ENCODE measurements at places on chromosomes 7 and 10.

DNA sequence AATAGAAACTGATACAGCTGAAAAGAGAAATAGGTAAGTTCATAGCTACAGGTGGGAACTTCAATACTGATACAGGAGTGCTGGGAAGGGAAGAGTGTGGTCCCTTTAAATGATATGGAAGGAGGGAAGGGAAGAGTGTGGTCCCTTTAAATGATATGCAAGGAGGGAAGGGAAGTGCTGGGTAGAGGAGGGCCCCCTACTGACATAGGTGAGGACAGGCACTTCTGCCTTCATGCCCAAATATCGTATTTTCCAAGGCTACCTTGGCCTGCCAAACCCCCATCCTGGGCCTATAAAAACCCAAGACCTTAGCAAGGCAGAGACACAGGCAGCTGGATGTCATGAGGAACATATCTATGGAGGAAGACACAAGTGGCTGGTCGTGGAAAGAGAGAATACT is 92.3 kb downstream of the MAGI2 start:
- DNase-seq = no peak

DNA sequence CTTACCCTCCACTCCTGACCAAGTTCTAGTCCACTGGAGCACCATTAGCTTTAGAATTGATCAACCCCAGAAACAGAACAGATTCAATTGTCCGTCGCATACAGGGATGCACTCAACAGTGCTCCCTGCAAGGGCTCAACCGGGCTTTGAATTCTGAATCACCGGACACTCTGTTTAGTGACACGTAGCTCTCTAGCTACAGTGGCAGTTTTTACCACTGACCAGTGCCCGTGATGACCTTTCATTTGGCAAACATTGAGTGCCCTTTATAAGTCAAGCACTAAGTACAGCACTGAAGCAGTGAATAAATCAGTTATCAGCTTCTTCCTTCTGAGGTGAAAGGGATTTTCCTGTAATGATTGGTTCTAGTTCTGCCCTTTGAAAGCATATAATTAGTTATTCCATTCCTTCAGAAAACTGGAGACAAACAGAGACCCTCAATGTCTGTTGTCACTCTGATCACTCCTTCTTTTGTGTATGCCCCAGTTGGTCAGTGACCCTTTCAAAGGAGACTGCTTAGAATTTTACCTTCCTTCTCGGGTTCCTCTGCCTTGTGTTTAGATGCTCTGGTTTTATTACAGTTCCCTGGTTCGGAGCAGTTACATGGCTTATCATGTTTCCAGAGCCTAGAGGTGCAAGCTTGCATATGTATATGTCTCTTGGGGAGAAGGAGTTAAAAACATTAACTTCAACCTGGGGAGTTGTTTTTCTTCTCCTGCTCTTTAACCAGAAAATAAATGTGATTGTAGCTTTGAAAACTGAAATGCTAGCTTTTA is 68.9 kb downstream of the ZNF365 start:
- no peak for DNase-seq

- no peak for DNase-seq
Observed at GRCh38 chr7:506391-506831, 13.2 kb downstream of the PDGFA start.

- no peak for DNase-seq
Observed at GRCh38 chr10:120475844-120476791, 19.1 kb downstream of the PLPP4 start.

DNA sequence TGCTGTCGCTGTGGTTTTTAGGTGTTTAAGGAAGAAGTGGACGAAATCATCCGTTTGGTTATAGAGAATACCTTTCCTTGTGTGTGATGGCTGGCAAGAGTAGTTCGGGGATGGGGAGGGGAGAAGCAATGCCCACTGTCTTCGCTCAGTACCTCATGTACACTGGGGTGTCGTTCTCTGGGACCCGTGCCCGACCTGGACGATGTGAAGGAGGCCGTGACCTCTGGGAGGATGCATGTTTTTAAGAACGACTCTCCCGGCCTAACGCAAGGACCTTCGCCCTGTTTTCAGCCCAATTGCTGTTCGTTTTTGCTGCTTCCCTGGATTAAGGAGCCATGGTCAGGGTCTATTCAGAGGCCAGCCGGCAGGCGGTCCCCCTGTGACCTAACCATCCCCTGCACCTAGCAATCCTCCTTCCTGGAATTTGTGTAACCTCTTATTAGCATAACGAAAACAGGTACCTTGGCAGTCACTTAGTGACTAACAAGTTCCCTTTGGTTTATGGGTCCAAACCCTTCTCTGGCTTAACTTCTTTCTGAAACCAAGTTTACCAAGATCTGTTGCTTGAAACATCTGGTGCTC is 1.3 kb downstream of the NFE2L3 start:
- peak; percentile 42 for DNase-seq

- no peak for DNase-seq
Observed at GRCh38 chr10:74928742-74929191, 102.4 kb downstream of the KAT6B start.

DNA sequence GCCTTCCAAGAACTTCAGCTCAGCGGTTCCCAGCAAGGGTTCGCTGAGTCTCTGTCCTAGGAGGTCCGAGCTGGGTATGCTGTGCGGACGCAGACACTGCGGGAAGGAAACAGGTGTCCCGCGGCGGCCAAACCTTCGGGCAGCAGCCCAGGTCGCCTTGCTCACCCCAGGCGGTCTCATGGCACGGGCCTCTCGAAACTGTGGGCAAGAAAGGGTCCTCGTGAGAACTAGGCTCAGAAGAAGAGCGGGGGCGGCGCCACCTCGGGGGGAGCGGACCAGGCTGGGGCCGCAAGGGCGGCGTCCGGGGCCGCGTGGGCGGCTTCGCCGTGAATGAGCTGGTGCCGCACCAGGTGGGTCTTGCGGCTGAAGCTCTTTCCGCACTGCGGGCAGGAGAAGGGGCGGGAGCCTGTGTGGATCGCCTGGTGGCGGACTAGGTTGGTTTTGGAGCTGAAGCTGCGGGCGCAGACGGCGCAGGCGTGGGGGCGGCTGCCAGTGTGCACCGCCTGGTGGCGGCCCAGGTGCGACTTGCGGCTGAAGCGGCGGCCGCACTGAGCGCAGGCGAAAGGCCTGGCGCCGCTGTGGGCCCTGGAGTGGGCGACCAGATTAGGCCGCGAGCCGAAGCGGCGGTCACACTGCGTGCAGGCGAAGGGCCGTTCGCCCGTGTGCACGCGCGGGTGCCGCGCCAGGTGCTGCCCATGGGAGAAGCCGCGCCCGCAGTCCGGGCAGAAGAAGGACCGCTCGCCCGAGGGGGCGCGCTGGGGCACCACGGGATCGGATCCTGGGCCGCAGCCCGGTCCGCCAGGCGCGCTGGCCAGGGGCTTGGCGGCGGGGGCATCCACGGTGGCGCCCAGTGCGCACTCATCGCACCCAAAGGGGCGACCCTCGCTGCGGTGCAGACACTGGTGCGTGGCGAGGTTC is 8.6 kb downstream of the ZNF467 start:
- no peak for DNase-seq

GRCh38 chr10:114311023-114311422 is 72.0 kb downstream of the VWA2 start:
- no peak for DNase-seq

DNA sequence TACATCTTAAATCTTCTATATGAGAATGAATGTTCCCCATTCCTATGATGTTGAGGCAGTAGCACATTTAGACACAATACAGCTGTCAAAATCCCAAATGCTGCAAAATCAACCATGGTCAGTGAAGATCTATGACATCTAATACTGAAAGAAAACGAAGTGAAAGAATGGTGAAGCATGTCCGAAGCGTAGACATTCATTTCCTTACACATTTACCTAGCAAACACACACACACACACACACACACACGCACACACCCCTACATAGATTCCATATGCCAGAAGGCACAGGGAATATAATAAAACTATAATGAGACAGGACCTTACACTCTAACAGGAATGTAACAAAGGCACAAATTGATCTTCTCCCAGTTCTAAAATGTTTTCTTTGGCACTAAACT is 32.5 kb downstream of the CCDC6 start:
- no peak for DNase-seq

DNA sequence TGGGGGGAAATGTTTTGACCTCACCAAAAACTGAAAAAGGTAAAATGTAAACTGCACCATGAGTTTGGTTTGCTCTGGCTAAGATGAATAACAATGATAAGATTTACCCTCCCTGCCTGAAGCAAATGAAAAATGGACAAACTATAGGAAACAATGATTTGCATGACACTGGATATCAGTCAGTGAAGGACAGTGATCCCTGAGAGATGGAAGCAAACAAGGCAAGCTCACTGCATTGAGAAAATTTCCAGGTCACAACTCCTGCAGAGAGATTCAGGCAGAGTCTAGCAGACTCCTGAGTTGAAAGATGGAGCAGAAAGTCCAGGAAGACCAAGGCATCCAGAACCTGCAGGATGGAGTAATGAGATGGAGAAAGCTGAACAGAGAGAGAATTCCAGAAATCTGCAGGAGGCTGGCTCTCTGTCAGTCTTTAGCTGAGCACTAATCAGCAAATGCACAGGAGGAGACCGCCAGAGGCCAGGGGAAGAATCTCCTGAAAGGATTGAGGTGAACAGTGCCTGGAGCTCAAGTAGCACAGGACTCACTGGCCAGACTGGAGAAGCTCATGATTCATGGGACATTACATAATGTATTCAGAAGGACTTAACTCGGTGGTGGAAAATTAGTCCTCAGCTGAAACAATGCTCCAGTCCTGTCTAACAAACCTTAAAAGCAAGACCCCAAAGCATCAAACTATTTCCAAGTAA is 51.2 kb upstream of the PALS2 start:
- no peak for DNase-seq

- no peak for DNase-seq
Observed at GRCh38 chr10:124205432-124205831, 112.0 kb upstream of the CHST15 start.

DNA sequence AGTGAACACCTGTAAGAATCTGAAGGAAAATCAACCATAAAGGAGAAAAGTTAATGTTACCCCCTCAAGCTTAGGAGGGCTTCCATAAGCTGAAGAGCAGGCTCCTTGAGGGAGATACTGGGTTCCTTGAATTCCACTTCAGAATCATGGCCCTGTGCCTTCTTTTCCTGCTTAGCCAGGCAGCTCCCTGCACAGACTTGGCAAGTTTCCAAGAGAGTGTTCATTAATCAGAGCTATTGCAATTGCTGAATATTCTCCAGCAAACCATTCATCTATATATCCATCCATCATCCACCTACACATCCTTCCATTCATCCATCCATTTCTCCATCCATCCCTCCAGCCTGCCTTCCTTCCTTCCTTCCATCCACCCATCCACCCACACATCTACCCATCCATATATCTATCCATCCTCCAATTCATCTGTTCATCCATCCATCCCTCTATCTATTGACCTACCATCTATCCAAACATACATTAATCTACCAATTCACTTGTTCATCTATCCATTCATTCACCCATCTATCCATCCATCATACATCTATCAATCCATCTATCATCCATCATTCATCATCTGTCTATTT is 574.4 kb downstream of the PTPRN2 start:
- DNase-seq = no peak

DNA sequence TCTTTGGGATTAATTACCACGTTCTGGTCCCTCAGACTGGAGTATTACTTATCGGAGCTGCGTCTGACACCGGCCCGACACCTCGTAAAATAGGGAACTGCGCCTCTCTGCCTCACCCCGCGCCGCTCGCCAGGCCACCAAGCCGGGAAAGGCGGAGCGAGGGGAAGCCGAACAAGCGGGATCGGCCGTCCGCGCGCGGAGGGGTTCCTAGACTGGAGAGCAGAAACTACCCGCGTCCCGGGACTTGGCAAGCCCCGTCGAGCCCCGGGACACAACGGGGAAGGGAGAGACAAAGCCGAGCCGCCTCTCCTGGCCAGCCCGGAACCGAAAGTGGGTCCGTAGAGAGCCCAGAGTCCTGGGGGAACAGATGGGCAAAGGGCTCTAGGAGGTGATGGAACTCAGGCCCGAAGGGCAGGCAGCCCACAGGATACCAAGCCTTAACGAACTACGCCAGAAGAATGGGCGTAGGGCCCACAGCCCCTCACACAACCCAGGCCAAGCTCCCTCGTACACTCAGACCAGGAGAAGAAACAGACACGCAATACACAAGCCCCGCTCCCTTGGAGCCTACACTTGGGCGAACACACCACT is 6.5 kb downstream of the LBX1 start:
- DNase-seq = peak; percentile 15

DNA sequence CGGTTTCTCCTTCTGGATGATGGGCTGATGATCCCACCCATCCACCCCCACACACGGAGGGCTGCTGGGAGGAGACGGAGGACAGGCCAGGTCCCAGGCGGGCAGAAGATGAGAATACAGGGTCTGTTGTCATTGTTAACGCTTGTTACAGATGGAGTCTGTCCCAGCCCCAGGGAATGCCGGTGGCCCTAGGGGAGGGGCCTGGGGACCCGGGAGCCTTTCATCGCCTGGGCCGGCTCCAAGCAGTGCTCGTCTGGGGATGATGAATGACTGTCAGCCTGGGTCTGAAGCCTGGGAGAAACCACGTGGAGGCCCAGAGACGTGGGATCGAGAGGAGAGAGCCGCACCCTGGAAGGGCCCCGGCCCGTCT is 69.2 kb downstream of the UNCX start:
- no peak for DNase-seq

- no peak for DNase-seq
Observed at GRCh38 chr10:70714951-70715350, 42.6 kb downstream of the ADAMTS14 start.

- no peak for DNase-seq
Observed at GRCh38 chr7:69169386-69169785, 428.9 kb upstream of the AUTS2 start.

GRCh38 chr7:57305192-57305748 is 144.7 kb upstream of the ZNF716 start:
- no peak for DNase-seq

GRCh38 chr7:25567430-25567829 is 339.1 kb upstream of the NPVF start:
- DNase-seq = no peak

DNA sequence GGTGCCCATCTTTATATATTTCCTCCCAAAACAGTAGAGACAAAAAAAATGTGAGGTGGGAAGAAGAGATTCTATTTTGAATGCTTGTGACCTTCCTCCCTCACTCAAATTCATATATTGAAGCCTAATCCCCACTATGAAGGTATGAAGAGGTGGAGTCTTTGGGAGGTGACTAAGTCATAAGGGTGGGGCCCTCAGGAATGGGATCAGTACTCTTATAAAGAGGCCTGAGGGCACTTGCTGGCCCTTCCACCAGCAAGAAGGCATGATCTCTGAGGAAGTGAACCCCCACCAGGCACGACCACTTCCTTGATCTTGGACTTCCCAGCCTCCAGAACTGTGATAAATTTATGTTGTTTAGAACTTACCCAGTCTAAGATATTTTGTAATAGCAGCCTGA is 517.2 kb upstream of the CNTNAP2 start:
- DNase-seq = no peak

DNA sequence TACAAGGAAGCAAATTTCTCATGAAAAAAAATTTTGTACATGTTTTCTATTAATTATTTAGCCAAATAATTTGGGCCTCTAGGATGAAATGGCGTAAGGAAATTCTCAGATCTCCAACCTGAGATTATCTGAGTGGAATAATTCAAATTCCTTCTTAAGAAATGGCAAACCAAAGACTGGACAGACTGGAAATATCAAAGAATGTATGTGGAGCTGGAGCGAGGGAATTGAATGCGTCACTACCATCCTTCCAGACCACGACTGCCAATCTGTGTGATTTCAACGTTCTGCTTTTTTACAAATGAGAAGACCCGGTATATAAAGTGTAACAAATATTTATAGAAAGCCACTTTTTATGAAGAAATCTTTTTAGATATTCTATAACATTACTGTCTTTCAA is 12.4 kb upstream of the BLNK start:
- DNase-seq = no peak

- DNase-seq = no peak
Observed at GRCh38 chr7:89246196-89246595, 450.7 kb upstream of the TEX47 start.

Data from activated CD4-positive, alpha-beta T cell treated with anti-CD3 and anti-CD28 coated beads, Interleukin-2, amount 50 U/mL, for 48 hours (primary cell).